ENCODE measurements at places on chromosomes 16 and 17.

DNA sequence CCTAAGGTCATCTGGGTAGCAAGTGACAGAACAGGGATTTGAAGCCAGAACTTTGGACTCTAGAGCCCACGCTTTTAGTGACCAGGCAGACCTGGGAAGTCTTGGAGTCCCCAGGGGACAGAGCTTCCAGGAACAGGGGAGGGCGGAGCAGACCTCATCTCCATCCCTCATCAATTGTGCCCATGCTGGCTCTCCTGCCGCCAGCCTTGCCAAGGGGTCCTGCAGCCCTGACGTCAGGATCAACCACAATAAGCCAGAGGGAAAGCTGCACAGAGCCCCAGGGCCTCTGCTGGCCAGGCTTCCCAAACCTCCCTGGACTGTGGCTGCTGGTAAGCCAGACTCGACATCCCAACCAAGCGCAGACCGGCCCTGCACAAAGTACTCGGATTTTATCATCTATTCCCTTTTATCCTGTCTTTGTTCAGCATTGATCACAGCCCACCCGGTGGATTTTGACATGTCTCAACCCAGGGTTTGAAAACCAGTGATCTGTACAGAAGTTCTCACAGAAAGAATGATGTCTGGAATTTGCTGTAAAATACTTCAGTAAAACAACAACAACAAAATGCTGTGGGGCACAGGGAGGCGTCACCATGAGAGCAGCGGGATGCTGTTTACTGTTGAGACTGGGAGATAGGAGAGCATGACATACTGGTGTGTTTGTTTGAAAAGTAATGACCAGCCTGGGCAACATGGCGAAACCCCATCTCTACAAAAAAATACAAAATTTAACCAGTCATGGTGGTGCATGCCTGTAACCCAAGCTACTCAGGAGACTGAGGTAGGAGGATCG is 11.8 kb downstream of the C16orf74 start:
- no peak for DNase-seq

GRCh38 chr17:2939714-2940351 is 123.6 kb downstream of the OR1D5 start:
- DNase-seq = no peak

DNA sequence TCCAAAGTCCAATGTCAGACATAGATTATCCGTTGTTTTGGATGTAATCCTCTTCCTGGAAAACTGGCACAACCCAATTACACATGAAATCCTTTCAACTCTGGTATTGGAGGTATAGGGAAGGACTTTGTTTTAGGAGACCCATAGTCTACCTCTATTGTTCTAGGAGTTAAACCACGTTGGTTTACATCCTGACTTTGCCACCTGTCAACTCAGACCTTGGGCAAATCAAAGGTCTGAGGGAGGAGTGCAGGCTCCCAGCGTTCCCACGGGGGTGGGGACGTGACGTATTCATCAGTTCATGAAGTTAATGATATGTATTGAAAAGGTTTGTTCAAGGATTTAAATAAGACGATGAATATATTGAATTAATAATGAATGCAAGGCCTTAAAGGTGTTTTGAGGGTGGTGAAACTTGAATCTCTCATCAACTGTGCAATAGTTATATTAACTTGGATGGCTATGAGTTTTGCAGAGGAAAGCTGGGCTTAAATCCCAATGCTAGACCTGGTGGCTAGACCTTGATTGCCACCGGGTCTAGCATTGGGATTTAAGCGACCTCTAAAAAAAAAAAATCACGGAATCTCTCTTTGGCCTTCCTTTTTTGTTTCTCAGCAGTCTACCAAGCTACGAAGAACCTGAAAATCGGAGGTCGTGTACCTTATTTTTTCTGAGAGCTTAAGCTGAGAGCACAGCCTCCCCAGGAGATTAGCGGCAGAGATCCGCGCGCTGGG is 744 bp upstream of the NF1 start:
- DNase-seq = no peak

- no peak for DNase-seq
Observed at GRCh38 chr16:28477311-28477920, 5.3 kb upstream of the NPIPB7 start.

DNA sequence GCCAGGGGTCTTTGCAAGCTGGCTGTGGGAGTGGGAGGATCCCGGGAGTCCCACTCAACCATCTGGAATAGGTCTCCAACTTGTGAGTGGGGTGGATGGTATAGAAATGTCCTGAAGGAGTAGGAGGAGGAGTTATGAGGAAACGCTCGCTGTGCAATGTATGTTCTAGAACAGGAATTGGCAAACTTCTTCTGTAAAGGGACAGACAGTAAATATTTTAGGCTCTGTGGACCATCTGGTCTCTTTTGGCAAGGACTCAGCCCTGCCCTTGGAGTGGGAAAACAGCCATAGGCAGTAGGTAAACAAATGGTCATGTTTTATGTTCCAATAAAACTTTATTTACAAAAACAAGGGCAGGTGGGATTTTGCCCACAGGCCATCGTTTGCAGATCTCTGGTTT is 149.2 kb downstream of the NPIPB5 start:
- no peak for DNase-seq

GRCh38 chr16:9437115-9437514 is 345.7 kb downstream of the HAPSTR1 start:
- peak; percentile 5 for DNase-seq
